Lower leg skin (tissue), 4 donors: ENCODE measurements at places on chromosomes 1 and 21. TPM values are rescaled to one million over a fixed set of nuclear protein-coding genes. Genes with fewer than 3 reads are reported as not detected.
A peak's percentile ranks its signal among the peaks of the same experiment; 100 is the strongest.

MKNK1 gene
- total RNA-seq, result 9.6 TPM

KIF21B gene
- total RNA-seq, result 1.6 TPM

HRNR gene
- total RNA-seq, result 0.04 TPM

GRCh38 chr1:221824025-221824424, 82.1 kb upstream of the DUSP10 start:
- DNase-seq, result no peak

DNA sequence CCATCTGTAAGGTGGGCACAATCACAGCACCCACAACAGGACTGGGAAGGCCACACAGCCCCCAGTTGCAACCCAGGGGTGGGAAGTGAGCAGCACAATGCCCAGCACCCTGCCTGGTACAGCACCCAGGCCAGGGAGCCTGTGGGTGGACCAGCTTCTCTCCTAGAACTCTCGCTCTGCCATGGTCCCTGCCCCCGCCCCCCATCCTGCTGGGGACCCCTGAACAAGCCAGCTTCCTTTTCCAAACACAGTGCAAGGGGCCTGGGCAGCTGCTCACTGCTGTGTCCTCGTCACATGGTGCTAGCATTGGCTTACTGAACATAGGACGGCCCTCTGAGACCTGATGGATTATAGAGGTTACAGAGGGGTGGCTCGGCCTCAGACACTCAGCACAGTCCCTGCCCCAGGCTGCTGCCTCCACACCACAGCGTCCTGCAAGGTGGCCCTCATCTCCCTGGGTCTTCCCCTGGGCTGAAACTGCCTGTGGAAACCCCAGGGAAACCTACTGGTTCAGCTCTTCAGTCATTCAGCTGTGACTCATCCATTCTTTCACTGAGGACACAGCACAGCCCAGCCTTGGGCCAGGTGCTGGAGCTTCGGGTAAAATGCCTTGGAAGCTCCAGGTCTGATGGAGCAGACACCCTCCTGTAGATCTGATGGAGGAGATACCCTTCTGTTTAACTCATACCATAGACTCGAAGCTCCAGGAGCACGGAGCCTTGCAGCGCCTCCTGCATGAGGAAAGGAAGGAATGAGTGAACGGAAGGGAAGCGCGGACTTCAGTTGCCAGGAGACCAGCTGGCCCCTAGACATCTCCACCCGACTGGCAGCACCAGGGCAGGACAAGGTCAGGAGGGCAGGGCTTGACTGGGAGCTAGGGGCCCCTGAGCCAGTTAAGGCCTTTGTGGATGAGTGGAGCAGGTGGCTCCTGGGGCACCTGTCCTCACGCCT, 8.1 kb upstream of the PRDM16 start:
- DNase-seq, result no peak

DNA sequence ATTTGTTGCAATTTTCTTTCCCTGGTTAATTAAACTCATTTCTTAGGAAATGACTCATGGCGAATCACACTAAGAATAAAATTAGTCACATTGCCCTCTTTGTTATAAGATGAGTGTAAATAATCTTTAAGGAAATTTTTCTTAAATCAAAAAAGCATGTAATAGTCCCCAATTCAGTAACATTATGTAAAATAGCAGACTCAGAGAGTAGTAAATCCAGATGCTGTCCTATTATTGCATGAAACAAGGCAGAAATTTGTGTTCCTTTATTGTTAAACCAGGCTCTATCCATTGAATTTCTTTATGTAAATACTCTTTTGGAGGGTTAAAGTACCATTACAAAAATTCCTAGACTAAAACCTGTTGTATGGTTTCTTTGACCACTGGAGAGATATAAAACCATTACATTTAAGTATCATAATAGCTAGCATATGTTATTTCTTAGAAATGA, 154.5 kb upstream of the C1orf87 start:
- no peak for DNase-seq

DNA sequence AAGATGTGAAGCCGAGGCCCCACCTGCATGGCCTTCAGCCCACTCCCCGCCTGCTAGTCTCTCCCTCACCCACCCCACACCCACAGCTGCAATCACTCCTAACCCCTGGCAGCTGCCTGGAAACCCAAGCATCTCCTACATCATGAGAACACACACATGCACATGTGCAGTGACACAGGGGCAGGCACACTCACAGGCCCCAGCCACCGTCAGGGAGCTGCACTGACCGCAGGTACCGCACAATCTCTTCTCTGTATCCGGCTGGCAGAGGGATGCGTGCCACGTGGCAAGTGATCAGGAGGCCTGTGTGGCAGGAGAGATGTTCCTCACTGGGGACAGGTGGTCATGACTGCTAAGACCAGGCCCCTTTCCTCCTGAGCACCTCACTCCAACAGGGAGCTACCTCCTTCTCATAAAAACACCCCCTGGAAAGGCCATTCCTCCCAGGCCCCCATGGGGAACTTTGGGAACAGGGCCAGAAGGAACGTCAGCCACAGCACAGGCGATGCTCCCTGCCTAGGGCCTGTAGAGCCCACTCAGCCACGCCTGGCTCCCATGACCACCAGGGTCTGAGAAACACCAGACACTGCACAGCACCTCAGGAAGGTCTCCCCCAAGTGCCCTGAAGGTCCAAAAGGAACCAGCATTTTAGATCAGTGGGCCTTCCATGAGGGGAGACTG, 6.0 kb downstream of the LSS start:
- no peak for DNase-seq

- no peak for DNase-seq
Measured at GRCh38 chr1:228911225-228912210, 176.2 kb downstream of the RHOU start.

DNA sequence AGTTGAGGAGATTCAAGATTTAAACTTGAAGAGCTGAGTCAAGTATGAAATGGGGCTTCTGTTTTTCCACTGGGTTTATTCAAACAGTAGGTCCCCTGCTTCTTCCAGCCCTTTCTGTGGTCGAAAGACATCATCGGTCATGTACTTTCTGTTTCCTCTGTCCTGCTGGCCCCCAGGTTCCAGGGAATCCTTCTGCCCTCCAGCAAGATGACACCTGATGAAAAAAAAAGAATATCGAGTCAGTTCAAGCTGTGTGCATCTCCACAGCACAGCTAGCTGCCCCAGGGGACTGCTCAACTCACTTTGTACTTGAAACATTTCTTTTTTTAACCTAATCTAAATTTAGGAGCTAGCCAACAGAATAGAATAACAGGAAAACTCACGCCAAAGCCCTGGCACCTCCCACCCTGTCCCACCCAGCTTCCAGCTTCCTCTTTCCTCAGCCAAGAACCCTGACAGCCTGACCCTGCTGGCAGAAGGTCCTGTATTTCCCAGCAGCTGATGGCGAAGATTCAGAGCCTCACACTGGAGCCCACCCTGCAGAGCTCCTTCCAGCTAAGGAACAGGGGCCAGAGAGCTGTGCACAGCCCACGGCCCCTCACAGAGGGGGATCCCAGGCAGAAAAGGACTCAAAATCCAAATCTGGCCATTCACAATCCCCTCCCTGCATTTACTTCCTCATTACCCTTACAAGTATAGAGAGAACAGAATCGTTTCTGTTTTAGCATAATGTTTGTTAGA, 176.5 kb downstream of the PSMG1 start:
- peak; percentile 92 for DNase-seq
